ENCODE measurements at places on chromosomes 13 and 19.

DNA sequence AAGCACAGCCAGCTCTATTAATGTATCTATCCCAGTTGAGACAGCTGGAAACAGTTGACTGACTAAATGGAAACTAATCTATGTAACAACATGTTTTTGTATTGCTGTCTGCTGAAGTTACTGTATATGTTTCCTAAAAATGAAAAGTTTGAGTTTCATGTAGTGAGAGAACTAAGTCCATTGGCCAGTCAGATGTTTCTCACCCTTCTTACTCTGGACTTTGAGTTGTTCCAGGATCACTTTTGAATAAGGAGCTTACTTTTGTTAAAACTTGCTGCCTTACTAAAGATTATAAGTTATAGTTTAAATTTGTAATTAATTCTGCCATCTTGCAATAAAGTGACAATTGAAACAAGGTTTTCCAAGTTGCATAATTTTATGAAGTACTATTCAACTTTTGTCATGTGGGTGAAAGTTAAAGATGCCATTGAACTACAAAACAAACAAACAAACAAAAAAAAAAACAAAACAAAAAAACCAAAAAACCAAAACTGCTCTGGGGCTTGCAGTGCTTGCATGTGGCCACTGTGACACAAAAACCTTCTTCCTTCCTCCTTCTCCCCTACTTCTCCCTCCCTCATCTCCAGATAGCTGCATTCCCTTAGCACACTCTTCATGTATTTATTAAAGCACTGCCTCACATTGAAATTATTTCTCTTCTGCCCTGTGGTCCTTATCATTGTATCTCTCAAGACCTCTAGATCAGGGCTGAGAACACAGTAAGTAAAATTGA, 15.3 kb downstream of the WDFY2 start:
- no peak for DNase-seq

DNA sequence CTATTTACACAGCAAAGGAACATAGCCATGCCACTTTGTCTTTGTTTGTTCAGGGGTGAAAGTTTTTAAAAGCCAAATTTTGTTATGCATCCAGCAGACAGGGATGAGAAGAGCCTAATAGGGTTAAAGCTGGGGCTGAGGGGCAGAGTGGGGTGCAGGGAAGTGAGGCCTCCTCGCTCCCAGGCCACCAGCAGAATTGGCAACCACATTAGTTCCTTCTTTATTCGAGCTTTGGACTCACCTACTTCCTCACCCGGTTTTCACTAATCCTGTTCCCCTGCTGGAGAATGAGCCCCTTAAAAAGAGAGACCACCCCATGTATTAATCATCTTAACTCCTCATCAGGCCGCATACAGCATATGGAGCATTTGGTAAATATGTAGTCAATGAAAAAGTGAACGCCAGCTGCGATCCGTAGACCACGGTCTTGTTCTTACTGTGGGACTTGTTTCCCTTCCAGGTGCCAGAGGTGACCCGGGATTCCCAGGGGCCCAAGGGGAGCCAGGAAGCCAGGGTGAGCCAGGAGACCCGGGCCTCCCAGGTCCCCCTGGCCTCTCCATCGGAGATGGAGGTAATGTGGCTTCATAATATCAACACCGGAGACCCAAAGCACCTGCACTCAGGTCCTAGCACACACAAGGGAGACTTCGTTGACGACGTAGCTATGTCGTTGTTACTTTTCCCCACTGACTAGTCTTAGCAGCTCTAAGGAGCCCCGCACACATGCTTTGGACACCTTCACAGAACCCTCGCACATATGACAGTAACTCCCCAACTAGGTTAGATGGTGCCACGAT, 112.1 kb downstream of the RAB20 start:
- DNase-seq, result no peak

DNA sequence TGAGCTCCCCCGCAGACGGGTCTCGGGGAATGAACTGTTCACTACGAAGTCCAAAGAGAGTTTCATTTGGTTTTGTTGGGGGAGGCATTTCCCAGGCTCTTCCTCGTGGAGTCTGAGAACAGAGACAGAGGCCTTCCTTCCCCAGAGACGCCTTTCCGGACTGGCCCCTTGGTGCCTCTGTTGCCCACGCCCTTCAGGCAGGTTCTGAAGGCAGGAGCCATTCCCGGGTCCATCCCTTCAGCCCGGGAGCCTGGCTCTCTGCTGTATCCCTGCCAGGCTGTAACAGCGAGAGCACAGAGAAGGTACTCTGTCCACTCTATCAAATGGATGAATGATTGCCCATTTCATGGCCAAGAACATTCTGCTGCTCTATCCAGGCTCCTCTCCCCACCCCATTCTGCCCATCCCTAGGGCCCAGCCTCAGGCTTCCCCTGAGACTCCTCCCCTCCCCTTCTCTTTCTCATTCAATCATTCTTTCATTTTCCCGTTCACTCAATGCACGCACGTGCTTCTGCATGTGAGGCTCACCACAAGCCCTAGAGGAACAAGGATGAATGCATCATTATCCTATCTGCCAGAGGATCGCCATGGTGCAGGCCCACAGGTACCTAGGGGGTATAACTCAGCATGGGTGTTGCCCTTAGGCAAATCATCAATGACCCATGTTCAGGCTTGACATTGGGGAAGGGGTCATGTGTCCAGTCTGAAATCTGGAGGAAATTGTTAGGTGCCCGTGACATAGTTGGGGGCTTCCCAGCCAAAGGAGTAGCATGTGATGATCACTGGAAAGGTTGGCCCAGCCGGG, 298.6 kb downstream of the ZNF536 start:
- DNase-seq, result no peak

DNA sequence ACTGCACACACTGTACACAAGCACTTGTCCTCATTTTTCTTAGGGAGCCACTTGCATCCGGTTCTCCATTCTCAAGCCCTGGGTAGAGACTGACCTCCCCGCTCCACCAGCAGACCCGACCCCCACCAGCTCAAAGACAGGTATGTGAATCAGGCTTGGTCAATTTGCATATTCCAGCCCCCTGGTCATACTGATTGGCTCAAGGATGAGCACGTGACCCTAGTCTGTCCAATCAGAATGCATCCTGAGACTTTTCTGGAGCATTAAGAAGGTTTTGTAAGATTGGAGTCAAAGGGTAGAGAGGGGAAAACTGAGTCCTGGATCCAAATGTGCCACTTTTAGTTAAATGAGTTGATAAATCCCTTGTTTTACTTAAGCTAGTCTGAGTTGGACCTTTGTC, 34.1 kb downstream of the NOTCH3 start:
- DNase-seq, result no peak

DNA sequence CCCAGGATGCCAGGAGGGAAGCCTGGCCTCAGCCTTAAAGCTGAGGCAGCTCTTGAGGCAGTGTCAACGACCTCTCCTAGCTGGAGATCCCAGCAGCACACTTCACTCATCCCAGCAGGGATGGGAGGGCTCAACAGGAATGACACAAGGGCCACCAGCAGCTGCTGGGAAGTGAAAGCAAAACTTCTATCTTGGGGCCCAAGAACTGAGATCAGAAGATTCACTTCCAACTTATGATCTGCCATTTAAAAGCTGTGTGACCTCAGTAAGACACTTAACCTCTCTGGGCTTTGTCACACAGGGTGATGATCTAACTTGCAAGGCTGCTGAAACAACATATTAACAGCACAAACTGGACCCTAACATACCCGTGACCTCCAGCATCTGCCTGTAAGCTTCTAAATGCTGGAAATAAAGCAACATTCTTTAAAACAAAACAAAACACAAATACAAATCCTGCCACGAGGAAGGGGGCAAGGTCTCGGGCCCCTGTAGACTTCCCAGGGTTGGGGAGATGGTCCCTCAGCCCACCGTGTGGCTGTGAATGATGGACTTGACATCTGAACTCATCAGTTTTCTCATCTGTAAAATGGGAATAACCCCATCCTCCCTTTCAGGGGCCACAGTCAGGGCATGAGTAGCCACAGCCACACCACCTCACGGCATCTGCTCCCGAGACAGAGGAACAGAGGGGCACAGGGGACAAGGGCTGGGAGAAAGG, 22.7 kb downstream of the ELL start:
- no peak for DNase-seq

DNA sequence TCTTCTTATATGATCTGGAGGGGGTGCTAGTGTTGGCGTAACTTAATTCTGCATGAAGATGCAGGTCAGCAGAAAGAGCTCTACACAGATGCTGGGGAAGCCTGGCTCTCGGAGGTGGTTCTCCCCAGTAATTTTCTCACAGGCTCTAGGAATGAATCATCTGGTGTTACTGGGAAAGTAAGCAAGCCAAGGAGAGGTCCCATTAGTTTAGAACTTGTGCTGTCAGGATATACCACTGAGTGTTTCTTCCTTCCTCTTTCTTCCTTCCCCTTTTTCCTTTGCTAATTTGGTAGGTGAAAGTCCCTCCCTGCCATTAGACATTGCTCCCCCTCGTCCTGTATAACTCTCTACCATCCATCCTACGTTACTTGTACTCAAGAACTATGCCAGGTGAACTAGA, 68.3 kb downstream of the ATP8A2 start:
- no peak for DNase-seq

GRCh38 chr19:6250909-6251308, 28.9 kb downstream of the MLLT1 start:
- no peak for DNase-seq
